Right atrium auricular region (tissue), 2 donors: ENCODE measurements at places on chromosomes 2 and 18. TPM values are rescaled to one million over a fixed set of nuclear protein-coding genes. Genes with fewer than 3 reads are reported as not detected.

DNA sequence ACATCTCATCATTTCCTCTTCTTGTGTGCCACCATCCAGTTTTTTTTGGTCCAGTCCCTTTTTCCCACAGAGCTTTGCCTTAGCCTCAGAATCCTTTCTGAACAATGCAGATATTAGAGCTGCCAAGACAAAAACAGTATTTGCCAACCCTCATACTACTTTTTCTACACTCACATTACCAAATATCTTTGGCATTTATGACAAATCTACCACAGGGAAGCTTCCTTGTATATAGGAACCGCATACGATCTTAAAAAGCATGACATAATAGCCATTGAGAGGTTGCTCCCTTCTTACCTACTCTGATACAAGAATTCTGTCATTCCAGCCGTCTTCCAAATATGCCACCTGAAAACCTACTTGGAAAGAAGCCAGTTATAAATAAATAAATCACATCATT, 9.4 kb downstream of the ZNF24 start:
- no peak for DNase-seq
- peaks cover 15% of the 10 kb centered on the region for H3K4me1 ChIP-seq
- H3K36me3 ChIP-seq: peaks cover 80% of the 10 kb centered on the region
- no peaks in the 10 kb centered on the region for H3K27me3 ChIP-seq

PASK gene
- total RNA-seq: 1.1 TPM

DNA sequence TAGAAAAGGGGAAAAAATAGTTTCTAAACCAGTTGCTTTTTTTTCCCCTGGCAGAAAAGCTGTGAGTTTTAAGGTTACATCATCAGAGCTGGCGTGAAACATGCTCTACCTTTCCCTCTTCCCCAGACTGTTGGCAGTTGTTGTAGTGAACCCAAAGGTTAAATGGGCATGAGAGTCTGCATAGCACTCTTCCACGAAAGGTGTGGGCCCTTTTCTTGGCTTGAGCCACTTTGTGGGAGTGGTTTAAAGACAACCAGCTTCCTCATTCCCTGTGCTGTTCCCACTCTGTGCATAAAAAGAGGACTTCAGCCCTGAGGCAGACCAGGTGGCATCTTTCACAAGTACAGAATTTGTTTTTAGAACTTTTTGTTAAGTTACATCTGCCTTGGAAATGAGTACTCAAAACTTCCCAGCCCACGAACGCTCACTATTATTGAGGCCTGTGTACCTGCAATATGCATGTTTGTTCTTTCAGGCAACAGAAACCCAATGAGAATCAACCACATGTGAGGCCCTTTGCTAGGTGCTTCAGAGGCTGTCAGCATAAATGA, 243.8 kb downstream of the BABAM2 start:
- no peaks in the 10 kb centered on the region for H3K4me1 ChIP-seq
- H3K36me3 ChIP-seq: no peaks in the 10 kb centered on the region
- H3K4me3 ChIP-seq: no peak overlapping the region
- no peaks in the 10 kb centered on the region for H3K27me3 ChIP-seq
- H3K27ac ChIP-seq: no peak overlapping the region

GRCh38 chr2:149724091-149724490, 136.5 kb upstream of the MMADHC start:
- H3K36me3 ChIP-seq: no peaks in the 10 kb centered on the region
- DNase-seq: no peak
- H3K27ac ChIP-seq: no peak overlapping the region
- H3K4me1 ChIP-seq: no peaks in the 10 kb centered on the region
- H3K4me3 ChIP-seq: no peak overlapping the region

STK11IP gene
- 5.5 TPM for total RNA-seq

MEP1B gene
- total RNA-seq: not detected

DNA sequence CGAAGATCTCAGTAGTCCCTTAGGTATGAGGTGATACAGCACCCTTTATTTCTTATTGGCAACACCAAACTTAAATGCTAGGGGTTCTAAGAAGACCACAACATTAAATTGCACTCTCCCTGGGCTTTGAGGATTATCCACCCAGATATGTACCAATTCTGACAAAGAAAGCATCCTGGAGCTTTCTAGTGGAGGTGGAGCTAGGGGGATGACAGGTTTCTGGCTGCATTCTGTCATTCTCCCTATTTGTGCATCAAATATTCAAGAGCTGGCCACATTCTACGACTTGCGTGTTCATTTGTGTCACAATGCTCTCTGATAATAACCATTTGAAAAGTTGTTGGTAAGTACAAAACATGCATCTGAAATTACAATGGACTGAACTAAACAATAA, 111.1 kb downstream of the CDH2 start:
- H3K27ac ChIP-seq: peak overlapping the region; percentile 84
- H3K4me1 ChIP-seq: peaks cover 7% of the 10 kb centered on the region
- H3K4me3 ChIP-seq: no peak overlapping the region

C1QL2 gene
- total RNA-seq: not detected

SGPP2 gene
- 13.0 TPM for total RNA-seq

GRCh38 chr2:80496346-80496745, 191.8 kb upstream of the LRRTM1 start:
- H3K4me3 ChIP-seq: no peak overlapping the region
- DNase-seq: no peak
- no peaks in the 10 kb centered on the region for H3K27me3 ChIP-seq
- H3K36me3 ChIP-seq: no peaks in the 10 kb centered on the region
